ENCODE measurements at places on chromosomes 1 and 21. TPM values are rescaled to one million over a fixed set of nuclear protein-coding genes. Genes with fewer than 3 reads are reported as not detected.

Gene CNR2
- 0.06 TPM for total RNA-seq

Gene SLFNL1
- 0.66 TPM for total RNA-seq

Gene PPM1J
- total RNA-seq, result 5.0 TPM

Gene GFI1
- total RNA-seq, result 0.44 TPM

GRCh38 chr1:88398338-88398737 lies 285.7 kb upstream of the PKN2 start:
- no peak for DNase-seq

DNA sequence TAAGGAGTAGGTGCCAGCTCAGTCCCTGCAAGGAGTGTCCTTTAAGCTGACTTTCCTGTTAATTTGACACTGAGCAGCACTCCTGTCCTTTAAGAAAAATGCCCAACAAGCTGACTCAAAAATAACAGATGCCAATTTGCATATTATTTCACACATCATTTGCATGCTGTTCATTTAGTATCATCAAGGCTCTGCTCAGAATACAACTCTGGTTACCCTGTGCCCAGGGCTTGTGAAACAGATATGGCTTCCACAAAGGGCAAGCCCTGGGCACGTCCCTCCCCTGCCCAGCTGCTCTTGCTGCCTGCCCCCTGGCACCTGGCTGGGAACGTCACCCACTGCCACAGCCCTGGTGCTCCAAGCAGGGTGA lies 10.3 kb downstream of the KCNN3 start:
- no peak for DNase-seq

GRCh38 chr1:19481826-19482398 lies 3.4 kb downstream of the CAPZB start:
- no peak for DNase-seq

Gene FCER1A
- 0.28 TPM for total RNA-seq

DNA sequence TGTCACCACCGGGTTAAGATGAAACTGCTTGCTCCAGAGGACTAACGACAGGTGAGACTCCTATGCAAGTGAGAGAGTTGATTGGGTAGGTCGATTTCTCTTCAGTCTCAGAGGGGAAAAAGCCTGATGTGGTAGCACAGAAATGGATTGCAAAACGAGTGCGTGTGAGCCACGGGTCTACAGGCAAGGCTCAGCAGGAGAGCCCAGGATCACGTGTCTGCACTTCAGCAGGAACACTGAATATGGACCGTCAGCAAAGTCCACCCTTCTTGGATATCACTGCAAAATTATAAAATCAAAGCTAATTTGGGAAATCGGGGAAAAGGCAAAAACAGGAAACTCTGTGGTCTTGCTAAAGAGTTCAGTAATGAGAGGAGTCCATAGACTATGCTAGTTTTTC lies 107.7 kb upstream of the ZNF648 start:
- no peak for DNase-seq

DNA sequence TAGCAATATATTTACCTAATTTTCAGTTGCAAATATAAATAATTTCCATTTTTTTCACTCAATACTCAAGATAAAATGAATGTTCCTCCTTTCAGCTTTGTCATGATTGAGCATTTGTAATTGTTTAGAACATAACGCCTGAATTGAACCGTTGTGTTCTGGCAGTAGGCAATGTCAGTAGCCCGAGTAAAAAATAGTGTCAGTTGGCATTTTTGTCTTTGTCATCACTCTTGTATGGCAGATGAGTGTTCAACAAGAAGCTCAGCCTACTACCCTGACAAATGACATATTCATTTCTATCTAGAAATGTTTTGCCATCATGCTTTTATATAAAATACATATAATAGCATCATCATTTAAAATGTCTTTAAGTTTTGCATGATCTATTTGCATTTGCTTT lies 691.4 kb upstream of the NCAM2 start:
- DNase-seq, result no peak

- DNase-seq, result no peak
Observed at GRCh38 chr1:3244927-3245315, 175.9 kb downstream of the PRDM16 start.

Gene CD5L
- not detected for total RNA-seq

Gene NBPF12
- total RNA-seq, result 12.0 TPM

DNA sequence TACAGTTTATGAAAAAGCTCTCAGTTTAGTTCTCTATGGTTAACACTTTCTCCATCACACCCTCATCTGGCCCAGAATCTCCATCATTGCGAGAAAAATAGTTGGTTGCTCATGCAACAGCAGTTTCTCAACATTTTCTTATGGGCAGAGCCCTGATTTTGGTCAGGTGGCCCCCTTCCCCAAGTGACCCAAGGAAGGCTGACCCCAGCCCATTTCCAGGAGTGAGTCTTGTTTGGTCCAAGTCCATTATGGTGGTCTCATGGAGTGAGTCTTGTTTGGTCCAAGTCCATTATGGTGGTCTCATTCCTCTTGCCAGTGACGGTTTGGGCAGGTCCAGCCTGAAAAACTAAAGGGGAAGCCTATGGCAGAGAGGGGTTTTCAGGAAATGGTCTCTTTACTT lies 1.5 kb upstream of the TRIM62 start:
- no peak for DNase-seq

DNA sequence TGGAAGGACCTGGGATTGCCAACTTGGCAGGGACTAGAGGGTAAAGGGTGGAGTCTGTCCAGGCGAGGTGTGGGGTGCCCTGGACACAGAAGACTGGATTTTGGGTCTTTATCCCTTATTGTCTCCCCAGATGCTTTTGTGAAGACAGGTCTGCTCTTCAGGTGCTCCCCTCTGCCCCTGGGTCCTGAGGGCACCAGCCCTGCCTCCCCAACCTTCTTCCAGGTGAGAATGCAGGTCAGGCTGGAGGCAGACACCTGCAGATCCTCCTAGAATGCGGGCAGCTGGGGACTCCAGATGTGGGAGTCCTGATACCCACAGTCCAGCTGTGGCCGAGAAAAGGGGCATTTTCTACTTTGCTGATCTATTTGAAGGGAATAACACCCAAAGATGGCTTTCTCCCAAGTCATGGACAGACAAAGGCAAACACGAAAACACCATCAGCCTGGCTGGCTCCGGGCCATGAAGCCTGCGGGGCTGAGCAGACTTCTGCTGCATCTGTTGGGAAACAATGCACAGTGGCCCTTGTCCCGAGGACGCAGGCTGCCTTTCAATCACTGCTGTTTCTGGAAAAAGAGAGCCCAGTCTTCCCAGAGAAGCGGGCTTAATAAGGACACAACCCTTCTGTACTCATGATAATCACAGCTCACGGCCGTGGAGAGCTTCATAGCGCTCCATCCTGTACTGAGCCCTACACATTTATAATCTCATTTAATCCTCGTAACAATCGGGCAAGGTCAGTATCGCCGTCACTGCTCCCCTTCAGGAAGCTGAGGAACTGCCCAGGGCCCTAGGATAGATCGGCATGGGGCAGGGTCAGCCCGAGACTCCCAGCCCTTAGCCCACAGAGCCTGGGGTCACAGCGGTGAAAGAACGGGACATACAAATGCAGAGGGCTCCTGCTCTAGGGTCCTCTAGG lies 62.0 kb upstream of the ABCG1 start:
- DNase-seq, result peak; percentile 64

DNA sequence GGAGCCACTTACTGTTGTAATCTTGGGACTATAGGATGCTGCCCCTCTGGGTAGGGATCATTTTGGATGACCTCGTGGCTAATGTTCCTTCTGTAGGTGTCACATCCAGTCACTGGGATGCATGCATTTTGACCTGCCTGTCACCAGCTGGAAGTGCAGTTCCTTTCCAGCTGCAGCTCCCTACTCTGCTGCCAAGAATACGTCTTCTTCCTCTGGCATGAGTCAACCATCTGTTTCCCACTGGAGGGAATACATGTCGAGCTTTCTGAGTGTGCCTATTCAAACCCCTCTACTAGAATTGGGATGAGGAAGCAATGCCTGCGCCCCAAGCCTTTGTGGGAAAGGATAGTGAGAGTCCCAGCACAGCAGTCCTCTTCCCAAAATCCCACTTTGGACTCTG lies 415.5 kb upstream of the ADAMTS5 start:
- DNase-seq, result no peak

GRCh38 chr21:36859744-36860501 lies 106.5 kb downstream of the HLCS start:
- no peak for DNase-seq

Gene PTGER3
- total RNA-seq, result 7.0 TPM

Data from spinal cord (tissue), 10 donors.